ENCODE measurements at places on chromosomes 2 and 18.

DNA sequence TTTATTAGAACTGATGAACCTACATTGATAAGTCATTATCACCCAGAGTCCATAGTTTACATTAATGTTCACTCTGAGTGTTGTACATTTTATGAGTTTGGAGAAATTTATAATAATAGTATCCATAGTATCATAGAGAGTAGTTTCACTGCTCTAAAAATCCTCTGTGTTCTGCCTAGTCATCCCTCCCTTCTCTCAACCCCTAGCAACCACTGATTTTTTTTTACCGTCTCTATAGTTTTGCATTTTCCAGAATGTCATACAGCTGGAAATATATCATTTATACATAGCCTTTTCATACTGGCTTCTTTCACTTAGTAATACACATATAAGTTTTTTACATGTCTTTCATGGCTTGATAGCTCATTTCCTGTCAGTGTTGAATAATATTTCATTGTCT lies 231.1 kb downstream of the RAD51AP2 start:
- DNase-seq, result no peak

DNA sequence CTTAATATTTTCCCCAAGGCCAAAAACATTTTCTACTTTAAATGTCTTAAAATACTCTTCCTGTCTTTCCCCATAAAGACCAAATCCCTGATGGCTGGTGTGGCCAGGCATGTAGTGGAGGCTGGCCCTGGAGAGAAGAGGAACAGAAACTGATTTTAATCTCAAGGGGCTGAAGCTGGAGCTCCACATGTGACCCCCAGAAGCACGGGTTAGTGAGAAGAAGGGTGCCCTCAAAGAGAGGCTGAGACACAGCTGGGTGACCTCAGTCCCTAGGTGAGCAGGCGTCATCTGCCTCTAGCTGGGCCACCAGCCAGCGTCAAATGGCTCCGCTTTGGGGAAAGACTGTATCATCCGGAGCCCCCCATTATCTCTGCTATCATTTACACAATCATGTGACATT lies 19.3 kb upstream of the TMEM18 start:
- DNase-seq, result no peak

DNA sequence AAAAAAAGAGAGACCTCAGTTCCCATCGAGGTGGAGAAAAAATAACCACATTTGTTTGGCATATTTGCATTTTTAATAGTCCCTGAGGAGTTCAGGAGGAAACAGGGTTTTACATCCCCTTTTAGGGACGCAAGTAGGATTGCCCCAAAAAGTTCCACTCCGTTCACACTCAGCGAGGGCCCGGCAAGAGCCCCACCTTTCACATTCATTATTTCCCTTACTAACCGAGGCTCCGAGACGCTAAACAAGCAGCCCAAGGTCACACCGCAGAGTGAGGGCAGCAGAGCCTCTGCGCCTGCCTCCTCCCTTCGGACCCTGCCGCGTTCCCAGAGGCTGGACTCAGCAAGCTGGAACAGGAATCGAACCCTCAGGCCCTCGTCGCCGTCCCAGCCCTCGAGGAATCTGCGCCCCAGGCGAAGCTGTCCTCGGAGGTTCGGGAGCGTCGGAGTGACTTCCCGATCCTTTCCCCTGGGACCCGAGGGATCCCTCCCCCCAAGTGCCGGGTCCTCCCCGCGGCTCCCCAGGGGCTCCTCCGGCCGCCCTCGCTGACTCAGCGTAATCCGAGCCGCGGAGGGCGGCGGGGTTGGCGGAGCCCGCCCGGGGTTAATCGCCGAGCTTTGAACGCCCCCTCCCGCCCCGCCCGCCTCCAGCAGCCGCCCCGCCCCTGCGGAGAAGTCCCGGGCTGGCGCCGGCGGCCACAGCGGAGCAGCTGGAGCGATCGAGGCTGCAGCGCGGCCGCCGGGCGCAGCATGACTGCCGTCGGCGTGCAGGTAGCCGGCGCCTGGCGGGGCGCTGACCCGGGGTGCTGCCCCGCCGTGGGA lies at the start of gene TMEM37:
TMEM37 (plus strand) TSS at position 700 of the 821 bp plus-strand sequence; CDS start at position 750, 50 bp downstream.
- DNase-seq, result peak; percentile 75

DNA sequence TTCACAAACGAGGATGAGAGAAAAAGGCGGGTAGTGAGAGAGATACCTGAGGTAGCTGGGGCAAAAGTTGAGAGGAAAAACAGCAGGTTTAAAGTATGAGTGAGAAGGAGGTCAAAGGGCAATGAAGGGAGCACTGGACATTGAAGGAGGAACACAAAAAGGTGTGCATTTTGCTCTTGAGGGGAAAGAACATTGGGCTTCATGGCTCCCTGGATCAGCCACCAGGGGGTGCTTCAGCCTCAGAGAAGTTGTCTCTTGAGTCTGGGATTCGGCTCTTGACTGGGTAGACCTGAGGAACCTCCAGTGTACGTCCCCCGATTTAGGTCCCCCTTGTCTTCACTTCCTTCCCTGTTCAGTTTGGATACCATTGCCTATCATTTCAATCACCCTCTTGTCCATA lies 128.5 kb downstream of the RAPGEF4 start:
- no peak for DNase-seq

DNA sequence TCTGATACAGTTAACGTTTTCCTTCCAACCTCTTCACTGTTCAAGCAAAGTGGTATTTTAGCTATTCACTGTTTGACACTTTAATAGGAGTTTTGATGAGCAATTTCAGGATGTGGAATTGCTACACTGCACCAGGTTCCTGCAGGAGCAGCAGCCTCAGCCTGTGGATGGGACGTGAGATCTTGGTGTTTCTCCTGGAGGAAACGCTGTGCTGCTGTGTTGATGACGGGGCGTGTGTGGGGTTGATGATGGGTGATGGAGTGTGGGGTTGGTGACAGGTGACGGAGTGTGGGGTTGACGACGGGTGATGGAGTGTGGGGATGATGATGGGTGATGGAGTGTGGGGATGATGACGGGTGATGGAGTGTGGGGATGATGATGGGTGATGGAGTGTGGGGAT lies 98.9 kb downstream of the RTP5 start:
- no peak for DNase-seq

DNA sequence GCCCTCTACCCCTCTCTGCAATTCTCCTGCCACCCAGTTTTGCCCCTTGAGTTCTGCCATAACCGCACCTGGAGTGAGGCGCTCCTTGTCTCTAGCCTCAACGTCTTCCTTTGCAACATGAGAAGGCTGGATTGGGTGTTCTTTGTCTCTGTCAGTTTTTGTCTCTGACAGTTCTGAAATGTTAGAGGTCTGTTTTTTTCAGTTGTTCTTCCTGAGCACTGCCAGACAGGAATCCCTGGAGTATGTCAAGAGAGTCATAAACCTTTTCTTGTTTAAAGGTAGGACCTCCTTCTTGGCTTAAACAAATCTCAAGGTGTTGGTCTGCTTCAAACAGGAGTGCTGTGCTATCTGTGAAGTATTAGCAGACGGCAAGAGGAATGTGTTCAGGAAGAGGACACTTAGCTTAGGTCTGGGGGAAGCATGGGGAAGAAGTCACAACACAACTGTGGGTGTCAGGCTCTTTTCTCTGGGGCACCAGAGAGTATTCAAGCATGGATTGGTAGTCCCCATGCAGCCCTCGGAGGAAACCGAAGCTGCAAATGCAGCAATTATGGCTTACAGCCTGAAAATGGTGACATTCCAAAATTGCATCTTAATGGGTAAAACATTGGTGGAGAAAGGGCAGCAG lies 32.3 kb downstream of the AFF3 start:
- no peak for DNase-seq

GRCh38 chr2:11988691-11989353 lies 242.4 kb downstream of the LPIN1 start:
- no peak for DNase-seq

DNA sequence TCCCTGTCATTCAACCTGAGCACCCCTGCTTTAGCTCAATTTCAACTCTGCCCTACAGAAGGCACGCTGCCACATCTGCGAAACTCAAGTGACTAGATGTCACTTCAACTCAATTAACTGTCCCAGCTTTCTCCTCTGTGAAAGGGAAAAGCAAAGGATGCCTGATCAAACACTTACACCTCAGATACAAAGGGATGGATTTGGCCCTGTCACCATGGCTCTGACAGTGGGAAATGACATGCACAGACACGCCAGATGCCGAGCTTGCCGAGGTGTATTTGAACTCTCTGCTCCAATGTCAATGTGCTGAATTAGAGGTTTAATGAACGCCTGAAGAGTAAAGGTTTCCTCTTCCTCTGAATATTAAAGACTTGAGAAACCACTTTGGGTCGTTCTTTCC lies 481.1 kb downstream of the CBLN2 start:
- DNase-seq, result no peak

GRCh38 chr2:107354175-107354574 lies 468.2 kb upstream of the ST6GAL2 start:
- no peak for DNase-seq

Measured in RWPE1 (cell line).